ENCODE measurements at places on chromosomes 1 and 21.
A peak's percentile ranks its signal among the peaks of the same experiment; 100 is the strongest.

DNA sequence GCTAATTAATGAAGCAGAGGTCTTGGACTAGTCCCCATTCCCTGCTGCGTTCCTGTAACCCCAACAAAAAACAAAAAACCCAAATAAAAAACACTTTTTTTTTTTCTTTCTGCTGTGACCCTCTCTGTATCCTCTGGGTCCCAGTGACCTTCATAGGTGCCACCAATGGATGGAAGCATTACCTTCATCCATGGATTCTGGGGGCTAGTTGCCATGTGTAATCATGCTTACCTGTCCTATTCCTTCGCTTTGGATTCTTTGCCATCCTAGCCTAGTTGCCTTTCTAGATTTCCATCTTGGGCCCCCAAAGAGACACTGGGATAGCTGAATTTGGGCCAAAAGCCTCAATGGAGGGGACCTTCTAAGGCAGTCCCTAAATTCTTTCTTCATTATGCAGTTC, 1208.7 kb downstream of the BRINP3 start:
- no peak for DNase-seq

- DNase-seq = peak; percentile 3
Measured at GRCh38 chr1:179826626-179827280, 50.9 kb downstream of the TOR1AIP2 start.

DNA sequence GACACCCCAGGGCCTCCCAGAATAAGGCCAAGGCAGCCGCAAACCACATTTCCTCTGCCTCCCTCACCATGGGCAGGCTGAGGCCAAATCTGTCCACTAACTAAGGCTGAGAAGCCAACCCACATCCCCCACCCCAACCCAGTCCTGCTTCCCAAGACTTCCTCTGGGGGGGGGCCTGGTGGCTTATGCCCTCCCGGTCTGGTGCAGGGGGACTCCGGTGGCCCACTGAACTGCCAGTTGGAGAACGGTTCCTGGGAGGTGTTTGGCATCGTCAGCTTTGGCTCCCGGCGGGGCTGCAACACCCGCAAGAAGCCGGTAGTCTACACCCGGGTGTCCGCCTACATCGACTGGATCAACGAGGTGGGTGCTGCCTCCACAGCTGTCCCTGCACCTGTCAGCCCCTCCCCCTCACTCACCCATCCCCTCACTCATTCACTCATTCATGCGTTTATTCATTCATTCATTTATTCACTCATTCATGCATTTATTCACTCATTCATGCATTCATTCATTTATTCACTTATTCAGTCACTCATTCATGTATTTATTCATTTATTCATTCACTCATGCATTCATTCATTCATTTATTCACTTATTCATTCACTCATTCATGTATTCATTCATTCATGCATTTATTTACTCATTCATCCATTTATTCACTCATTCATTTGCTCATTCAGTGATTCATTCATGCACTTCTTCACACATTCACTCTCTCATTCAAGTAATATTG, 7.3 kb downstream of the CTRC start:
- no peak for DNase-seq

DNA sequence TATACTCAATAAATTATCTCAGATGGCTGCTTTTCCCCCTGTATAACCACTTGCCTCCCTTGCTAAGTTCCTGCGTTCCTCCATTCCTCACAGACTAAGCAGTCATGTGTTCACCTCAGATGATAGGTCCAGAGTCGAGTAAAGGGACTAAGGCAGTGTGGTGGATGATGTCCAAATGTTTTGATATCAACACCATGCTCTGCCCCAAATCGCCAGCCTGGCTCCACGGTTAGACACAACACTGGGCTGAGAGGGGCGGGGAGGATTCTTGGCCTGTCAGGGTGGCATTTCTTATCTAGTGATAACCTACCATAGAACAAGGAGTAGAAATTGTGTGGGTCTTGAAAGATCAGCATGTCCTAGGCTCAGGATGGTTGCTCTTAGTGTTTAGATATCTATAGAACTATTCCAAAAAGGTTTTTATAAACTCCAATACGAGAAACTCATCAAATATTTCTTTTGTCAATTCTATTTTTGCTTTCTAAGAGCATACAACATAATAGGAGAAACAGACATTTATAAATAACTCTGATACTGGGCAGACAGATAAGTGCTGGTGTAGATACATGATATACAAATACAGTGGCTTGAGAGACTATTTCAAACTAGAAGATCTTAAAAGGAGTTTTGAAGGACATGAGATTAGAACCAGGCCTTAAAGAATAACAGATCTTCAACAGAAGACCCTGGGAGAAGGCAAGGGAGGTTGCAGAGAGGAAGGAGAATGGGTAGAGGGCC, 21.5 kb downstream of the GJA5 start:
- DNase-seq = no peak

GRCh38 chr1:202658251-202658759, 51.9 kb downstream of the SYT2 start:
- DNase-seq = no peak

DNA sequence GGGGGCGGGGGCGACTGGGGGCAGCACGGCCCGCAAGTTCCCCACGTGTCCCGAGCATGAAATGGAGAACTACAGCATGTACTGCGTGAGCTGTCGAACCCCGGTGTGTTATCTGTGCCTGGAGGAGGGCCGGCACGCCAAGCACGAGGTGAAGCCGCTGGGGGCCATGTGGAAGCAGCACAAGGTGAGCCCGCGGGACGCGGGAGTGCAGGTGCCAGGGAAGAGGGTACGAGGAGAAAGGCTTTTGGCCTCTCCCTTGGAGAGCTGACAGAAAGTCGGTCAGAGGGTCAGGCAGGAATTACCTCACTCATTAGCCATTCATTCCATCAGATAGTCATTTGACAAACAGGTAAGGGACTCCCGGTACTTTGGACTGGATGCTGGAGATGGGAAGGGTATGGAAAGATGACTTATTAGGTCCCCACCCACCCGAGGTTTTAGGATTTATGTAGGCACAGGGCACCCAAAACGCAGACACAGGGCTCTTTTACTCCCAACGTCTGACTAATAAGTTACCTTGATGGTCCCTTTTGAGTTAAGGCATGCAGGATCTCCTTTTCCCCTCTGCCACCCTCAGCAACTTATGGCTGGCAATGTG, 2.1 kb downstream of the TRIM67 start:
- DNase-seq = no peak

GRCh38 chr1:20138346-20138745, 777 bp upstream of the PLA2G2F start:
- DNase-seq = no peak

- no peak for DNase-seq
Measured at GRCh38 chr1:226919995-226920394, 20.1 kb upstream of the COQ8A start.

- no peak for DNase-seq
Measured at GRCh38 chr1:209839875-209840546, 12.2 kb downstream of the UTP25 start.

Measured in Peyer's patch (tissue), 4 donors.